ENCODE measurements at places on chromosomes 5 and 9.

DNA sequence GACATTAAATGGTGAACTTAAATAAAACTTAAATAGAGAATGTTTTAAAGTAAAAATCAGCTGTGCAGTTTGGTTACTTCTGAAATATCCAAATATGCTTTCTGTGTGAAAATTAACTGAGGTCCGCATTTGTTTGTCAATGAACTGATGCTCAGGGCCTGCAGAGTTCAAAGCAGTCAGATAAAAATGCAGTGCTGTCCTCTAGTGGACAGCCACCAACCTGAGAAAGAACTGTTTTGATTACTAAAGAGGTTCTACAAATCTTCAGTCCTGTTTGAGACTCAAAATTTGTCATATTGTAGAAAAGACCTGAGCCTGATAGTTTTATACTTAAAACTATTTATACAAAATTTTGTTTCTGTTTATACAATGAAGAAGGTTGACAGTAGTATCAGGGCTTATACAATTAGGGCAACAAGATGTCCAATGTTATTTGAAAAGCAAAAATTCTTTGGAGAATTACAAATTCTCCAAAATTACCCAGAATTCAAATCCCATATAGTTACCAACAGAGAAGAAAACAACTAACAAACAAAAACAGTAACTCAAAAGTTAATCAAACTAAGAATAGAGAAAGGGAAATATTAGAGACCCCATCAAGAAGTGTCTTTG lies 232.3 kb upstream of the TBCA start:
- peak; percentile 56 for DNase-seq

- peak; percentile 89 for DNase-seq
Observed at GRCh38 chr5:178279723-178280438, 47.3 kb upstream of the PHYKPL start.

GRCh38 chr9:93304574-93305496 lies 120.9 kb downstream of the WNK2 start:
- peak; percentile 49 for DNase-seq

- DNase-seq = no peak
Observed at GRCh38 chr5:179263391-179264052, 81.7 kb downstream of the ADAMTS2 start.

DNA sequence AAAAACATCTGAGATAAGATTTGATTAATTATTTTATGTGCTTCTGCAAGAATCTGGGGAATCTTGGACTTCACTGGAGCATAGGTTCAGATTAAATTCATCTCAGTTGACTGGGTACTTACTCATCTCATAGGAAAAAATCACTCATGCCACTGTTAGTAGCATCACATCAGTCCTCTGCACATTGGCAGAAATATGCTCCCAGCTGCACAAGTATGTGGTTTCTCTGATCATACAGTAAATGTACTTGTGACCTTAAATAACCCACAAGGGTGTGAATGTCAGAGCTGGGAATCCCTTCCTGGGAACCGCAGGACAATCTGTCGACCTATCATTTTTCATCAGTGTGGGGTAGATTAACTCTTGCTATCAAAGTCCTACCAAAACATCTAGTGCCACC lies 203.7 kb upstream of the SLC24A2 start:
- no peak for DNase-seq

- no peak for DNase-seq
Observed at GRCh38 chr5:95927927-95928723, 33.5 kb downstream of the ELL2 start.

DNA sequence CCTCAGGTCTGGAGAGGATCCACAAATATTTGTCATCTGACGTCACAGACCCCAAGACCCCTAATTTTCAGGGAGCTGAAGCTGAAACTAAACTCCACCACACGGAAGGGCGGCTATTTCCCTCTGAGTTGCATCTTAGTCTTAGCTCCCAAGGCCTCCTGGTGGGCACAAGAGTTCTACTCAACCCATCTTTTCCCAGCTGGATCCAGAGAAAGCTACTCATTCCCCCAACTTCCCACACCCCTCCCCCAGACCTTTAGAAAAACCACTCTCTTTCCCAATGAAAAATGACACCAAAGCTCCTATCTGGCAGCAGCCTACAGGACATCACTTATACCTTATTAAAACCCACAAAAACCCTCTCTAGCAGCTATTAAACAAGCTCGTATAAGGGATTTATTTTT lies 67.1 kb upstream of the SLC1A1 start:
- no peak for DNase-seq

Measured in inflammatory macrophage (primary cell).